ENCODE measurements at places on chromosomes 6 and 20.

GRCh38 chr6:99579781-99580180 is 11.3 kb upstream of the CCNC start:
- no peak for DNase-seq

- DNase-seq = no peak
These were observed 309.9 kb upstream of the OPRM1 start for GRCh38 chr6:153729189-153729588.

GRCh38 chr6:84606860-84607259 is 157.5 kb downstream of the TBX18 start:
- no peak for DNase-seq

DNA sequence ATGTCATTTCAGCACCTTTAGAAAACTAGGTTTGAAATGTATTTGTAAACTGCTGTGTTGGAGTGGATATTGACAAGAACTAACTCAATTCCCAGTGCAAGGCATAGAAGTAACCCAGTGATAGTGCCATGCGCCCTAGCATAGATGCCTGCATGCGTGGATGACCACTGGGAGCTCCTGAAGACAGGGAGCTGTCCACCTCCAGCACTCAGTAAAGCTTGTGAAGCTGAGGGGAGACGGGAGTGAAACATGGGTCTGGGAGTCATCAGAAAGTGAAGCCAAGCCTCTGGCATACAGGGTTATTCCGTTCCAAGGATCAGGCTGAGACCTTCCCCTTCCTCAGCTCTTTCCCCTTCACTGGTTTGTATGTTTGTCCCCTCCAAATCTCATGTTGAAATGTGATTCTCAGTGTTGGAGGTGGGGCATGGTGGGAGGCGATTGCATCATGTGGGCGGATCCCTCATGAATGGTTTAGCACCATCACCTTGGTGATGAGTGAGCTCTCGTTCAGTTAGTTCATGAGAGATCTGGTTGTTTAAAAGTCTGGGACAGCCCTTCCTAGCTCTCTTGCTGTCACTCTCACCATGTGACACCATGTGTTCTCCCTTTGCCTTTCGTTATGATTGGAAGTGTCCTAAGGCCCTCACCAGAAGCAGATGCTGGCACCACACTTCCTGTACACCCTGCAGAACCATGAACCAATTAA is 146.5 kb upstream of the FERMT1 start:
- no peak for DNase-seq

GRCh38 chr20:32902456-32903420 is 44.0 kb downstream of the EFCAB8 start:
- peak; percentile 37 for DNase-seq

DNA sequence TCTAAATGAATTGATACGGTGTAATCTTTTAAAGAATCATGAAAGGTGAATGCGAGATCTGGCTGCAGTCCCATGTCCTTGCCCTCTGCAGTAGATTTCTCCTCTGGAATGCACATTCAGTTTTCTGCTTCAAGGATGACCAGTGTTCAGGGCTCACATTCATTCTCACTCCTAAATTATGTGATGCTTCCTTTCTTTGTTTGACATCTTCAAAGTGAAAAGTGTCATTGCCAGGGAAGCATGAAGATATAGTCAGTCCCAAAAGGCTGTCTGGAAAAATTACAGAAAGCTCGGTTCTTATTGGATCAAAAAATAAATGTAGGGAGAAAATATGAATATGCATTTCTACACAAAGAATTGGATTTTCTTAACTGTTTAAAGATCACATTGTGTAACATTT is 395.6 kb downstream of the NKAIN2 start:
- no peak for DNase-seq

GRCh38 chr20:11890331-11891076 is 27.2 kb upstream of the BTBD3 start:
- peak; percentile 34 for DNase-seq

GRCh38 chr6:23498013-23498412 is 628.0 kb upstream of the NRSN1 start:
- DNase-seq = no peak

- DNase-seq = no peak
These were observed 30.8 kb upstream of the PREP start for GRCh38 chr6:105433723-105434122.

DNA sequence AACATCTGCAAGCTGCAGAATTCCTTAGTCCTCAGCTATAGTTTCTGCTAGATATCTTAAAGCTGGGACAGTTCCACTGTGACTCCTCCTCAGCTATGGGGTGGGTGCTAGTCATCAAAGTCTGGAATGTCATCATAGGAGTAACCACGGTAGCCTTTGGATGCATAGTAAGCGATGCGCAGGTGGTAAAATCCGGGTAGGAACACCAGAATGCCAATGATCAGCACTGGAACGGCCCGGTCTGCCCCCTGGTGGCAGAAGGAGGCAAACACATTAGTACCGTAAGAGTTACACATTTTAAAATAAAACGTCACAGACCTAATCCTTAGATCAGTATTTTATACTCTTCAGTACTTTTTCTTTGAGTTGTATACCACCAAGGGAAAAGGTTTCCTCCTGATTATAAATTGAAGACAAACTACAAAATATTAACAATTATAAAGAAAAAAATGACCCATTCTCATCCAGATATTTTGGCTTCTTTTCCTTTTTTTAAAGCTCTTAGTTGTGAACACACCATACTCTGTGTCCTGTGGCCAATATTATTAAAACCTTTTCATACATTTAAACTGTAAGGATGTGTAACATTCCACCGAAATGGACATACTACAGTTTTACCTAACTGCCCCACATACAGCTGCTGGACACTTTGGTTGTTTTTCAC is 18.9 kb downstream of the PCNA start:
- peak; percentile 65 for DNase-seq

DNA sequence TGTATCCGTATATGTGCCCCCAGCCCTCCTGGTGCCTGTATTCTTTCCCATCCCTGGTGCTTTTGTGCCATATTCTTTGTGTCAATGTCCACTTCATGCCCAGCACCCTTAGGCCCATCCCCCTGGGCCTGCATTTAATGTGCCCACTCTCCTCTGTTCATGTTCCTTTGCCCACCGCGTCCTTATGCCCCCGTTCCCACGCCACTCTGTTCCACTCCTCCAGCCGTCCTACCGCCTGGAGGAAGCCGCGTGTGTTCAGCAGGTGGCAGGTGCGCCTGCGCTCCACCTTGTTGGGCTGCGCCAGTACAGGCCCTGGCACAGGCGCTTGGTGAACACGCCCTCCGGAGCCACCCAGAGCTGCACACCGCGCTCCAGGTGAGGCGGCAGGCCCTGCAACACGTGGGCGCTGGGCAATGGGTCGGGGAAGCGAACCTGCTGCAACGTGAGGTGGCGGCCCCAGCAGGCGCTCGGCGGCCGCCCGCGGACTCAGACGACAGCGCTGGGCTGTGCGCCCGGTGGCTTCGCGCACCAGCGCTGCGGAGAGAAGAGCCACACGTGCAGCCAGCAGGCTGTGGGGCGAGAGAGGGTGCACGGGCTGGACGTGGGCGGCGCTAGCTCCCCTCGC is 4.0 kb upstream of the FOXS1 start:
- DNase-seq = no peak

DNA sequence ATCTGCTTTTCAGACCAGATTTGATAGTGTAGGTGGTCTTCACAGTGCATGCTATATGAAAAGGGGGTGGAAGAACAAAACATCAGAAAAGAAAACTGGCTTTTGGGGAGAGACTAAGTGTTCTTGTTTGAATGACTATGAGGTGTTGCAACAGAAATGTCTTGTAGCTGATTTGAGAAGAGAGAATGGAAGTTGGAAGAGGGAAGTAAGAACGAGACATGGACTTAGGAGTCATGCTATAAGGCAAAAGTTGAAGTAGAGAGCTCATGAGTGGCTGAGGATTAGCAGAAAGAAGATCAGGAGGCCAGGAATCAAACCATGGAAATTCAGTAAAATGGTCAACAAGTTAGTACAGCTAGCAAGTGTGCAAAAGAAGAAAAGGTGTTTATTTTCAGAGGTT is 32.1 kb downstream of the FNDC1 start:
- DNase-seq = no peak

GRCh38 chr6:63543982-63544381 is 28.3 kb upstream of the LOC128125822 start:
- DNase-seq = no peak

DNA sequence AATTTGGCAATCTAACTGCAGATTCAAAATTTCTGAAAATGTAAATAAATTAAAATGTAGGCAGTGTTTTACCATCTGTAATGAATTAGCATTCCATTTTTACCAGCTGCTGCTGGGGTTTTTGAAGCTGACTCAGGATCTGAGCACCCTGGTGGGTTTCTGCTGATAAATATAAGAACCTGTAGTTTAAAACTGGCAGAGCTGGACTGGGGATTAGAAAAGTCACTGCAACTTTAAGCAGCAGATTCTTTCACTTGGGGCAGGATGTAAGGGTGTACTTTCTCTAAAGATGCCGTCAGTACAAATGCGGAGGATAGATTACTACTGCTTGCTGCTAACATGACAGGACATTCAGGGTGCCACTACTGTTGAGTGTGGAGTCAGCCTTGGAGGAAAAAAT is 341.8 kb downstream of the CDKAL1 start:
- DNase-seq = no peak

GRCh38 chr20:19628570-19629134 is 129.4 kb upstream of the RIN2 start:
- DNase-seq = peak; percentile 18

GRCh38 chr6:87118054-87118453 is 23.1 kb upstream of the CGA start:
- DNase-seq = no peak

DNA sequence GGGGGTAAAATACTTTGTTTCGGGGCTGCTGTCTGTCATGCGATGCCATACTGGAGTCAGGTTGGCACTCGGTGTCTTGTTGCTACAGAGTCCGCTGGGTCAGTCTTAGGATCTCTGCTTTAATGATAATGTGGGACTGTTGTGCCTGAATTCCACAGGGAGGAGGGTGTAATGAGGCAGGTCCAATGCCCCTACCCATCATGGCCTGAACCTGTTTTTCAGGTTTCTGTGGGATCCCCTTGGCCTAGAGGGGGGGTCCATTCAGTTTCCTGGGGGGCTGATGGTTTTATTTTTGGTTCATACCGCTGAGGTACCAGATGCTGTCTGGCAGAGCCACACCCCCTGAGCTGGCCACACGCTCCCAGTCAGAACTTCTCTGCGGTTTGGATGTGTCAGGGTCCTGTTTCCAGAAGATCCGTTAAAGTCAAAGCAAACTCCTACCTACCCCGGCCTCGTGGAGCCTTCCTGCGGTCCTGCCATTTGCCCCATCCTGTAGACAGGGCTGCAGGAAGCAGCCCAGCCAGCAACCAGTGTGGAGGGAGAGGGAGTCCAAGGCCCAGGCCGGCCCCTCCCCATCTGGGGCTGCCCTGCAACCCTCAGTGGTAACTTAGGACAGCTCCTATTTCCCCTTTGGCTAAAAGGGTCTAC is 69.7 kb downstream of the TCP11 start:
- no peak for DNase-seq

- DNase-seq = no peak
These were observed 18.0 kb downstream of the TCFL5 start for GRCh38 chr20:62843656-62844055.

GRCh38 chr6:158488065-158488464 is 71.8 kb upstream of the TMEM181 start:
- DNase-seq = no peak

DNA sequence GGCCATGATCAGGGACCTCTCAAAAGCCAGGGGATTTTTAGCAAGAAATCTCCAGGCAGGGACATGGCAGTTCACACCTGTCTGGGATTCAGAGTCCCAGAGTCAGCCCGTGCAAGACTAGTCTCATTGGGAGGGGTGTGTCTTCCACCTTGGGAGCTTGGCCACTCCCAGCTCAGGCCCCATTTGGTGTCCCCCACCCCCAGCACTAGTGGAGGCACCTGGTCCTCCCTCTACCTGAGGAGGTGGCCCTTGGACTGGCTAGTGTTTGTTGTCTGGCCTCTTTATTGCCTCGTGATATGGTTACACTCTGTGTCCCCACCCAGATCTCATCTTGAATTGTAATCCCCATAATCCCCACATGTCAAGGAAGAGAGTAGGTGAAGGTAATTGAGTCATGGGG is 140.8 kb upstream of the PHACTR3 start:
- DNase-seq = no peak

DNA sequence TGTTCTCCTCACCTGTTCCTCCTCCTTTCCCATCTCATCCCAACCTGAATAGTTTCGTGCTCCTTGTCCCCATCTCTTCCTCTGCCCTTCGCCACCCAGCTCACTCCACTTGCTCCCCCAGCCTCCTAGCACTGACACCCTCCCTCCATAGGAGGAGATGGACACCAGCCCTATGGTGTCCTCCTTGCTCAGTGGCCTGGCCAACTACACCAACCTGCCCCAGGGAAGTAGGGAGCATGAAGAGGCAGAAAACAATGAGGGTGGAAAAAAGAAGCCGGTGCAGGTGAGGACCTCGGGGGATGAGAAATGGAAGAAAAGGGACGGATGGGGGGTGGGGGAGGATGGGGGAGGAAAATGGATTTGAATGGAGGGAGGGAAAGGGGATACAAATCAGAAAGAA is 6.2 kb downstream of the SLC12A5 start:
- DNase-seq = no peak

DNA sequence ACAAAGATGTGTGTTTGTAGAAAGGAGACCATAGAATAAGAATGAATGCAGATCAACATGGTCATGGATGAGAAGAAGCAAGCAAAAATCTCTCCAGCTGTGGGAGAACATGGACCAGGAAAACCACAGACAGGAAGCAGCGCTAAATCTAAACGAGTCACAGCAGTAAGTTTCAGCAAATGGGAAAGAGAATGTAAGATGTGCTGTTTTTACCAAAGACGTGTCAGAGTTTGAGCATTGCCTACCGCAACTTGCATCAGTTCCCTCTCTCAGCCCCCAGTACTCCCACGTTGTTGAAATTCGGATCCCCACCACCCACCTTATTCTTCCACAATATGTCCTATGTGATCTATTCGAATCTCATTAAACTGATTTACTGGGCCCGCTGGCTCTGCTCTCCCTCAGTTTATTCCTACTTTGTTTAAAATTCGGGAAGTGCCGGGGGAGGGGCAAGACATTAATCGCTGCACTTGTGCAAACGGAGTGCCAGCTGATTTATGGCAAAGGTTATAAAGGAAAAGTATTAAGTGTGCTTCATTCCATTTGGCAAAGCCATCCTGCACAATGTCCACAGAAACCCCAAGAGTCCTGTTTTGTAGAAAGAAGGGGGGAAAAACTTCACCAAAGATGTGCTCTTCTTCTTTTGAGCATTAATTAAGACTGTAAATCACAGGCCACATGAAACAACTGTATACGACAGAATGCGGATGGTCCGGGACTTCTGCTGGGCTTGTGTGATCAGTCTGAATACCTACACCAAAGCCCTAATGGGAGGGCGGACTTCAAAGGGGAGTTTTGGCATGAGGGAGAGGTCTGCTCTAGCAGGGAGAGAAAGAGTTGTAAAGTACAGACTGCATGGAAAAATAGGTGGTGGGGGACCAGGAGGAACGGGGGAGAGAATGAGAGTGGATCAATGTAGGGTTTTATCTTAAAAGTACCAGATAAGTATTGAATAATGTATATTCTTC is 59.1 kb upstream of the PRDM1 start:
- DNase-seq = no peak

GRCh38 chr6:151721146-151721545 is 86.3 kb upstream of the ESR1 start:
- DNase-seq = no peak

GRCh38 chr20:56835829-56836550 is 206.9 kb downstream of the TFAP2C start:
- DNase-seq = no peak
